ENCODE measurements at places on chromosomes 3 and 15.

GRCh38 chr3:102791641-102792589, 357.1 kb downstream of the ZPLD1 start:
- no peak for DNase-seq

DNA sequence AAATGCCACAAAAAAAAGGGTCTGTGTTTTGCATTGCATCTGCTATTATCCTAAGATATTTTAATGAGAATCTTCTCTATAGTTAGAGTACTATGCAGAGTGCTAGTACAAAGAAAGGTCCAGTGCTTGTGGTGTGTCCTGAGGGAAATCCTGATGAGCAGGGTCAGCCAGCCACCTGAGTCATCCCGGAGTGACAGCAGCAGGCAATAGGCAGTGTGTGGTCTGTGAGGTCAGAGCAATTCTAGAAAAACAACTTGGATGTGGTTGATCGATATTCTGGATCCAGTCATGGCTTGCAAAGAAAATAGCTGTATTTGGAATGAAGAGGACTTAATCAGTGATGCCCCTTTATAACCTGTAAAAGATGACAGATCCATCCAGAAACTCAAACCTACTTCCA, 119.2 kb downstream of the CTNNB1 start:
- no peak for DNase-seq

DNA sequence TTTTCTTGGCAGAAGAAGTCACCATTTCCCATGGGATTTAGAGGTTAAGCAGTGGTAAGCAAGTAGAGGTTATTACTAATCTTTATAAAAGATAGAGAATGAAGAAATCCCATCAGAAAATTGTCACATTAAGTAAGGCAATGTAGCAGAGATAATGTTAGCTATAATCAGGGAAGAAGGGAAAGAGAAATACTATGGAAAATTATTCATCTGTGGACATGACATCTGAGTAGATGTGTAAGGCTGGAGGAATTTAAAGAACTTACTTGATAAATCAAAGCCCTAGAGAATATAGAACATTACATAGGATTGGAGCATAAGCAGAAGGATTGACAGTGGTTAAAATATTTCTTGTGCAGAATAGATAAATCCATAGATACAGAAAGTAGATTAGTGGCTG, 553.1 kb upstream of the CBLB start:
- DNase-seq = no peak

DNA sequence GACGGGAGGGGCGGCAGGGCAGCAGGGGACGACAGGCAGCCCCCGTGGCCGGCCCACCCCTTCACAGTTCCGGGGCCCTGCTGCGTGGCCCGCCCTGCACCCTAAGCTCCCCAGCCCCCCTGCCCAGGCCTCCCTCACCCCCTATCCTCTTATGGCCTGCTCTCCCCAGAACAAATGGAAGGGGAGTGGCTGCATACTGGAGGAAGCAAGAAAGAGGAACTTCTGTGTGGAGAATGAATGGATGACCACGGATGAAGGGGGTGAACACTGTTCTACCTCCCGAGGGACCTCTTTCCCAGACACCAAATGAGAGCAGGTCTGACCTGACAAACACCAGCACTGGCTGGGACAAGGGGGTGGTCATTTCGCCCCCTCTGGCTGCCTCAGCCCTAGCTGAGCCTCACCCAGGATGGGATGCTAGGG, 25.0 kb downstream of the SEC61A1 start:
- DNase-seq = no peak

DNA sequence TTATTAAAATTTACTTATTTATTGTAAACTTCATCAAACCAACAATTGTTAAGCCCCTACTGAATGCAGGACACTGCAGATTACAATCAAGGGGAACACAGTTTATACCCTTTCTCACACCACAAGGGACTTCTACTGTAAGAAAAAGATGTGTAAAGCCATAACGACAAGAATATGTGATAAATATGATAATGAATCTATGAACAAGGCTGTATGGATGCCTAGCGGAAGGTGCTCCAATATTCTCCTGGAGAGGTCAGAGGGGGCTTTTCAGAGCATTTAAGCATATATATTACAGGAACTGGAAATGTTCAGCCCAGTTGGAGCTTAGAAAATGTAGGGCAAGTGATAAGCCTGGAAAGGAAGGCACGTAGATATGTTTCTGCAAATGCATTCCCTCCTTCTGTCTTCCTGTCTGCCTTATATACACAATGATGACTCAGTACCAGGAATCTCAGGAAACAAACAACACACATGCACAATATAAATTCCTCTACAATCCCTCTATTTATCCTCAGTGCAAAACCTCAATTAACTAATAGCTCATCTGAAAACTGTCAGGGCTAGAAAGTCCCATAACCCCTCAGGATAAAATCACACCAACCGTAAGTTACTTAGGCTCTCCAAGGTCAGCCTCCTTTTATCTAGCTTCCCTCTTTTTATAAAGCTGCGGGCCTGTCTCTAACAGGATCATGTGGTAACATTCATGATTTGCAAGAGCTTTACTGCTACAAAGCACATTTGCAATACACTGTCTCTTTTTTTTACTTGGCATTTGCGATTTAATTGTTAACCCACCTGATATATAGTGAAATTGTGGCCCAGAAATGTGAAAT, 393.1 kb downstream of the LPP start:
- no peak for DNase-seq

DNA sequence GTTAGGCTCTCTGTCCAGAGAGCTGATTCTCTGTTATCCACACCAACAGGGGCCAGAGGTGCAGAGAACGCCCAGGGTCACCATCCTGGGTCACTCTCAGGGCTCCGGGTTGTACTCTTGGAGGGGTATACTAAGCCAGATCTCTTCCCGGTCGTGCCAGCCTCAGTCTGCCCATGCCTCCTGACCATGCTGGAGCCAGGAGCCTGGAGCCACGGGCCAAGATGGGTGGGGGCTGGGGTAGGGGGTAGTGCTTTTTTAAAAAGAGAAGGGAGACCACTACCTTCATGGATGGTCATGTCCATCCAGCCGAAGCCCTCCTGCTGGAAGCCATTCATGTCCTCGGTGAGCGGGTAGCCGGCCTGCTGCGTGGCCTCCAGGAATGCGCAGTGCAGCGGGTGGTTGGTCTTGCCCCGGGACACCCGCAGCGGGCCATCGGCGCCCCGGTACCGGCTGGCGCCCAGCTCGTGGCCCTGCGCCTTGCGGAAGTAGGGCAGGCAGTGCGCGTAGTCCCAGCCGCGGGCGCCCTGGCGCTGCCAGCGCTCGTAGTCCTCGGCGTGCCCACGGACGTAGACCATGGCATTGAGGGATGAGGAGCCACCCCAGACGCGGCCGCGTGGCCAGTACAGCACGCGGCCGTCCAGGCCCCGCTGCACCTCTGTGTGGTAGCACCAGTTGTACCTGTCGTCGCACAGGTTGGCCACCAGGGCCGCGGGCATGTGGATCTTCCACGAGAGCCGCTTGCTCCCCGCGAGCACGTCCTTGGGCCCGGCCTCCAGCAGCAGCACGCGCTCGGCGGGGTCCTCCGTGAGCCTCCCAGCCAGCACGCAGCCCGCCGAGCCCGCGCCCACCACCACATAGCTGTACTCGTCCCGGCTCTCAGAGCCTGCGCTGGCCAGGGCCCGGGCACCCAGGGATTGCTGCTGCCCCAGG, 22.9 kb downstream of the CHDH start:
- DNase-seq = no peak

- no peak for DNase-seq
Observed at GRCh38 chr3:58011580-58011979, 3.4 kb downstream of the FLNB start.

GRCh38 chr3:174846055-174846454, 13.1 kb upstream of the NAALADL2 start:
- DNase-seq = no peak

DNA sequence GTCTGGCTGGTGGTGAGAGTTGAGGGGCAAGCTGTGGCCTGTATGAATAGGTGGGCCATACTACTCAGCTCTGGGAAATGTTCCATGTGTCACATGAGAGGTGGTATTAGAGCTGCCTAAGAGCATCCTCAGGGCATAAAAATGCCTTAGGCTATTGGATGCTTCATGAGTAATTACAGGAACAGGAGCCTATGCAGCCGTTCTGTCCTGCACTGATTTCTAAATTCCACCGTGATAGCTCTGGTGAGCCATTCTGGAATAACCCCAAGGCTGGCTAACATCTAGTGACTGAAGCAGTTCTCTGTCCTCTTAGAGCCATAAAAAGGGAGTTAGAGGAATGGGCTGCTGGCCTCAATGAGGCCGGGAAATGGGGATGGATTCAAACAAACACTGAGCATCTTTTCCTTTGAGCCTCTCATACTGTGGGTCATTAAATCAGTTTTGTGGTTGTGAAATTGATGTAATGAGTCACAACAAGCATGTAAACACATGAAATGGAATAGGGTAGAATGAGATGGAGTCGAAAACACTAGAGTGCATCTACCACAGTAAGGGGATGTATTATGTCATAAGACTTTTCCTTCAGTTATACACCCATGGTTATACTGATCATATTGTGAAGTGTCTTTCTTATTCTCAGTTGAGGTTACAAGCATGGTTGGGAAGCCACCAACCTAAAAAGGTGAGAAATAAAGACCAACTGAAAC, 41.0 kb downstream of the DGKG start:
- no peak for DNase-seq

GRCh38 chr3:161163297-161163696, 57.8 kb upstream of the NMD3 start:
- DNase-seq = no peak

DNA sequence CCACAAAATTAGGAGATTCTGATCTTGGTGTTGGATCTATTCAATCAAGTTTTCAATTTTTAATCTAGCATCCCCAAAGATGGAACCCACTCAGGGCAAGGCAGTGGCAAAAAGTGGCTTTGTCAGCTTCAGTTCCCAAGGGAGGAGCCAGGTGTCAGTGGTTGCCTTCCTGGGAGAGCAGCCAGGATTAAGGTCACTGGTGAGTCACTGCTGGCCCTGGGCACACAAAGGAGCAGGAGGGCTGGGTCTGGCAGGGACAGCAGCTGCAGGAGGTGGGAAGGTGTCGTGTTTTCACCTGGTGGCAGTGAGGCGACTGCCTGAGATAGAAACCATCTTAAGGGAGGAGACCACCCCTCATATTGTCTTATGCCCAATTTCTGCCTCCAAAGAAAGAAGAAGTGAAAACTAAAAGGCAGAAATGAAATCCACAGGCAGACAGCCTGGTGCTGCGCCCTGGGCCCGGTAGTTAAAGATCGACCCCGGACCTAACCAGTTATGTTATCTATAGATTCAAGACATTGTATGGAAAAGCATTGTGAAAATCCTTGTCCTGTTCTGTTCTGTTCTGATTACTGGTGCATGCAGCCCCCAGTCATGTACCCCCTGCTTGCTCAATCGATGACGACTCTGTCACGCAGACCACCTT, 5.9 kb upstream of the KLHL25 start:
- DNase-seq = peak; percentile 74

- no peak for DNase-seq
Observed at GRCh38 chr15:43522247-43522646, 4.8 kb downstream of the MAP1A start.

- no peak for DNase-seq
Observed at GRCh38 chr3:156429125-156429524, 125.8 kb downstream of the SSR3 start.

- no peak for DNase-seq
Observed at GRCh38 chr3:179703816-179704215, 51.0 kb downstream of the USP13 start.

GRCh38 chr3:73511571-73512525, 112.9 kb downstream of the PDZRN3 start:
- no peak for DNase-seq

GRCh38 chr3:57896031-57896430, 112.2 kb upstream of the FLNB start:
- no peak for DNase-seq

DNA sequence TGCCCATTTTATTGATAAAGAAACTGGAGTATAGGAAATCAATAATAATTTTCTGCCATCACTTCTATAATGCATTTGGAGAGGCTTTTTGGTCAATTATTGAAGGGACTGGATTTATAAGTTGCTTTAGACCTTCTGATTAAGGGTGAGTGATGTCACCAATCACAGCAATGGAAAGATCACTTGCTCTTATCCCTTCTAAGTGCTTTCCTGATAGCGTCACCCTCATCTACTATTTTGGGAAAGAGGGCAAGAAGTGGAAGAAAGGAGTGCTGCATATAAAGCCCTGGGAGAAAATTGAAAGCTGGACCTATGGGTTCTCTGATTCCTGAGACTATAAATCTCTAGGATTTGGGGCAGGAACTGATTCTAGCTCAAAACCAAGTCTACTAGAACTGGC, 771.3 kb downstream of the AGBL1 start:
- no peak for DNase-seq

- DNase-seq = no peak
Observed at GRCh38 chr3:81378552-81379293, 382.7 kb downstream of the GBE1 start.

- no peak for DNase-seq
Observed at GRCh38 chr3:183443395-183444385, 15.3 kb upstream of the MCF2L2 start.

GRCh38 chr15:51403072-51403878, 61.8 kb downstream of the GLDN start:
- DNase-seq = no peak

GRCh38 chr3:58270485-58270884, 32.9 kb downstream of the ABHD6 start:
- no peak for DNase-seq

- DNase-seq = no peak
Observed at GRCh38 chr15:38129531-38130204, 123.0 kb upstream of the SPRED1 start.
